ENCODE measurements at places on chromosomes 12 and 14.

- no peak for DNase-seq
Measured at GRCh38 chr12:99121546-99121945, 476.5 kb downstream of the APAF1 start.

GRCh38 chr12:103924761-103925641, 5.2 kb upstream of the HSP90B1 start:
- no peak for DNase-seq

GRCh38 chr12:120010661-120011230, 21.7 kb downstream of the BICDL1 start:
- DNase-seq = no peak

- no peak for DNase-seq
Measured at GRCh38 chr12:106046947-106047346, 91.8 kb downstream of the NUAK1 start.

GRCh38 chr14:25132732-25133422, 82.9 kb upstream of the STXBP6 start:
- no peak for DNase-seq

DNA sequence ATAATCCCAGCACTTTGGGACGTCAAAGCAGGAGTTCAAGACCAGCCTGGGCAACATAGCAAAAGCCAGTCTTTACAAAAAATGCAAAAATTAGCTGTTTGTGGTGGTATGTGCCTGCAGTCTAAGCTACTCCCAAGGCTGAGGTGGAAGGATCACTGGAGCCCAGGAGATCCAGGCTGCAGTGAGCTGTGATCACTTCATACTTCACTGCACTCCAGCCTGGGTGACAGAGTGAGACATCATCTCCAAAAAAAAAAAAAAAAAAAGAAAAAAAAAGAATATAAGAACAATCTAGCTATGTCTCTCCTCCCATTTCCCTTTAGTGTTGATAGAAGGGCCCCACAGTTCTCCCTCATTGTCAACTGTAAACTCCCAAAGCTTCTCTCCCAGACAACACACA, 3.5 kb upstream of the BCAT1 start:
- no peak for DNase-seq

DNA sequence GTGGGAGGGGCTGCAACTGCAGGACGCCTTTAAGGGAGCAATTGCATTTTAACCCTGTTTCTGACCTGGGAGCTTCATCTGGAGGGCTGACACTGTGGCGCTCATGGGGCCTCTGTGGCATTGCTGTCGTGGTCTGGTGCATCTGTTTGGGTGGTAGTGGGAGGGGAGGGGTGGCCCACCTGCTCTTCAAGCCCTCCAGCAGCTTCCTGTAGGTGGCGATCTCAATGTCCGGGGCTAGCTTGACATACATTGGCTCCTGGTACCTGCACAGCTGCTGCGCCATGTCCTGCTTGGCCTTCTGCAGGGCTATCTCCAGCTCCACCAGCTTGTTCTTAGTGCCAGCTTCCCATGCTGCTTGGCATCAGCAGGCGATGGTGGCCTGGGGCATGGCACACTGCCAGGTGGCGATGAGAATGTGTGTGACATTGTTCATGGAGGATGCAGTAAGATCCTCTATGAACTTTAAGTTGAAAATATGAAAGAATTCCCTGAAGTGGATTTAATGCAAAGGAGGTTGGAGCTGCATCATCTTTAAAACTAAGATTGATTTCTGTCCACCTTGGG, 7.7 kb upstream of the KRT82 start:
- DNase-seq = no peak

DNA sequence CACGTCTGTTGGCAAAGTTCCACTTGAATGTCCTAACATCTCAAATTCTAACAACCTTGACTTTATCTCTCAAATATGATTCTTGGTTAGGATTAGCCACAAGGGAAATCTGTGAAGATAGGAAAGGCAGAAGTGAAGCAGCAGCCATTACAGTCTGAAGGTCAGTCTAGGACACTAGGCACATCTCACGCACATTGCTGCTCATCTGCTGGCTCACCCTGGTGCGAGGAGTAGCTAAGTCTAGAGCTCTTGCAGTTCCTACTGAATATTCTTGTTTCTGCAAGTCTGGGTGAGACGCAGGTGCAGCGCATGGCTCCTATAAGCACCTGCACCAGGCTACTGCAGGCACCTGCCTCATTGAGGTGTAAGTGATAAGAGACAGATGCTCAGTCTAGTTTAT, 6.4 kb upstream of the SLC25A3 start:
- no peak for DNase-seq

GRCh38 chr12:99658671-99659349, 11.3 kb downstream of the GARIN6 start:
- no peak for DNase-seq

GRCh38 chr14:73723797-73724661, 9.8 kb upstream of the PNMA1 start:
- no peak for DNase-seq

DNA sequence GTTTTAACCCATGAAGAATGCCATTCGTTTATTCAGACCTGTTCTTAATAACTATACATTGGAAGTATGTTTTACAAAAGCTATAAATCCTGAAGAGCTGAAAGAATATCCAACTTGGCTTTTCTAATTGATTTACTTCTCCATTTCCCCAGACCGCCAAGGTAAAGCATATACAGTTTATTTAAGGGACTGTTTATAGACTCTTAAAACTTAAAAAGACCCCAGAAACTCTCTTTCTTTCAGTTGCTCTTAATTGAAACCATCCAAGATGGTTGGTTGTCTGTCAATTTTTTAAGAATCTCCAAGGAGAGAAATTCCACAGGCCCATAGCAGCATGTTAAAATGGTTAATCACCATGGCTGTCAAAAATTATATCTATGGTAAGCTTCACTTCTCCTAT, 8.8 kb downstream of the IGF1 start:
- no peak for DNase-seq

DNA sequence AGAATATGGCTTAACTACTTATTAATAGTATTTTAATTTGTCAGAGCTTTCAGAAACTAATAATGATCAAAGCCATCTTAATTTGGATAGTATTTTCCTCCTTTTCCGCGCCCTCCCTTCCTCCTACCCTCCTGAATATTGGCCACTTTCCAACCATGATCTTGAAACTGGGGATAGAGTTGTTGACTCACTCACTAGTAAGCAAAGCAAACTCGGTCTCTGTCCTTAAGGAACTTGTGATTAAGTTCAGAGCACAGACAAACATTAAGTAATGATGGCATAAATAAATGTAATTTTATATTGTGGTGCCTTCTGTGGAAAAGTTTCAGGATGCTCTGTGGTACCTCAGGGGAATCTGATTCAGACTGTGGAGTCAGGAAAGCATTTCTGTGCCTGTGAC, 75.7 kb downstream of the LRRK2 start:
- no peak for DNase-seq

- no peak for DNase-seq
Measured at GRCh38 chr12:111978545-111978944, 34.4 kb downstream of the TMEM116 start.

- no peak for DNase-seq
Measured at GRCh38 chr12:103742349-103742932, 98.6 kb downstream of the NT5DC3 start.

DNA sequence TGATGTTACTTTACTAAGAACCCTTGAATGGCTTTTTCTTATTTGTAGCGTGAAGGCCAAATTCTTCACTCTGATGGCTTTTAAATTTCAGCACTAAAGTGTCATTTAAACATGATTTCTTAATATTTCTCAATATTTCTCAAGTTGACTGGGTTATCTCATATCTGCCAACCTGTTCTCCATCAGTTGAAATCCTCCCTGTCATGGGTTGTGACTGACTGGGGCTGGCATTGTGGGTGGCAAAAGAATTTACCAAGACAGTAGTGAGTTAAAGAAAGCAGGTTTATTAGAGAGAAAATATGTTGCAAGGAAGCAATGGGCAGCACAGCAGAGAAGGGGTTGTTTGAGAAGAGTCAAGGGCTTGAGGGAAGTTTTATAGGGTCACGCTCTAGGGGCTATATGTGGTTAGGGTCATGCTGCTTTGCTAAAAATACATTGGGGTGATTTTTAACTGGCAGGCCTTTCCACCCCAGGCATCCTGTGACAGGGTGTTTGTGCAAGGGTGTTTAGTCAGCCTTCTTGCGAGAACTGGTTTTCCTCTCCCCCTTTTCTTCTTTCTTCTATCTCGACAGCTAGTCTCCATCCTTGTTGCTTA, 232.8 kb upstream of the SEL1L start:
- DNase-seq = no peak

- no peak for DNase-seq
Measured at GRCh38 chr14:58107947-58108552, 44.0 kb downstream of the ARMH4 start.

- DNase-seq = no peak
Measured at GRCh38 chr12:79233341-79233781, 368.8 kb downstream of the SYT1 start.

GRCh38 chr14:64525354-64525753, 15.2 kb upstream of the HSPA2 start:
- no peak for DNase-seq

DNA sequence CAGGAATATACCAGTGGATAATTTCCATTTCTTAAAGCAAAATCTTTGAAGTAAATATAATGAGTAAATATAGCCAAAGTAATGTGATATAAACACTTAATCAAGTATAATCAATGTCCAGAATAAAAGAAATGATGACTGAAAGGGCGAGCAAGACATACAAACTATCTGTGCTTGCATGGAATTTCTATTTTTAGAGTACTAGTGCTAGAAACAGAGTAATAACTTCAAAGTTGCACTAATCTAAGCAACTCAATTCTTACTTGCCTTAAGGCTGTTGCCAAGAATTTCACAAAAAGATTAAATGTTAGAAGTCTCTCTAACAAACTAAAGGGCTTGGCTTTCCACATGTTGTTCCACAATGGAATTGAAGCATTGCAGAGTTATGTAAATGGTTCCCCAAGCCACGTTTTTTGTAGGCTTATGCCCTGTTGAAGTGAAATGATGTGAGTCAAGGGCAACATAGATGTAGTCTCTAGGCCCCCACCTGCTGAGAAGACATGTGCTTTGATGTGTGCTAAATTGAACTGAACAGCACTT, 175.0 kb upstream of the LMNTD1 start:
- no peak for DNase-seq

GRCh38 chr12:53461059-53461458, 9.2 kb downstream of the PCBP2 start:
- DNase-seq = no peak

DNA sequence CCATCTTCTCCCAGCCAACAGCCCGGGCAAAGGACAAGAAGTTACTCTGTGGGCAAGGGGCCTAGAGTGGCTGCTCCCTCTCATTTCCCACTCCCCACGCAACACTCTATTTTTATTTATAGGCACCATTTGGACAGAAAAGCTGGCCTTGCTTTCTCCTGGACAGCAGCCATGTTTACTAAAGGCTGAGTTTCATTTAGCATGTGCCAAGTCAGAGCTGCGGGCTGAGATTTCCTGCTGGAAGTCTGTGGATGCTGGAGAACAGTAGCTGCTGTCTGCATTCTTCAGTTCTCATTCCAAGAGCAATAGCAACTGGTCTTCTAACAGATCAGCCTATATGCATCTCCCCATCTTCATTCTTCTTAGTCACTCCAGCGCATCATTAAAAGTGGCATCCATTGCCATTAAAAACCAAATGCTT, 8.3 kb downstream of the COL2A1 start:
- DNase-seq = no peak

- DNase-seq = no peak
Measured at GRCh38 chr14:101916816-101917412, 47.5 kb upstream of the DYNC1H1 start.

GRCh38 chr12:55842681-55843429, at the start of gene MMP19:
Gene MMP19 (minus strand): TSS chr12:55842936. CDS start chr12:55842830, 106 bp downstream.
- no peak for DNase-seq

- no peak for DNase-seq
Measured at GRCh38 chr12:49672301-49673217, 34.6 kb downstream of the FMNL3 start.

DNA sequence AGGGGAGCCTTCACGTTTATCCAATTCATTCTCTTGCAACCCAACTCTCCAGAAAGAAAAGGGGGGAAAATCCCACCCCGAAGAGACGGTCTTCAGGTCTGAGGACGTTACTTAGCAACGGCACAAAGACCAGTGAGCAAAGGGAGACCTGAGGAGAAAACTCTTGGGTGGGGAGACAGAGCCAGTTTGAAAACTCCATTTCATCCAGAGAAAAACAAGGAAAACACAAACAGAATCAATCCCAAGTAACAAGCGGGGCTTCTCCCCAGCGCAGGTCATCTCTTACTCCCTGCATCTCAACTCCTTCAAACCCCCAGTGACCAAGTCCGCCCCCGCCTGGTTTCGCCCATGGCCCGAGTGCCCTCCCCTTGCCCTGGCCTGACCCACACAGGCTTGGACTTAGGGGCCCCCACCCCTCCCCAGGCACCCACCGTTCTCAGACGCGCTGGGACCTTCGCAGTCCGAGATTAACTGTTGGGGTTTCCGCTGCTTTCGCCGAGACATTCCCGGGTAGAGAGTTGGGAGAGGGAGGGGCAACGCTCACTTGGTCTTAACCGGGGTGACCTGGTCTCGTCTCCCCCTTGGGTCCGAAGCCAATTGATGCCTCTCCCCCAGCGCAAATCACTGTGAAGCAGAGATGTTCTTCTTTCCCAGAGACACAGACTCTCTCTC, 10.4 kb upstream of the SALL2 start:
- no peak for DNase-seq

GRCh38 chr12:124188084-124188483, 106.8 kb upstream of the RFLNA start:
- DNase-seq = no peak

- DNase-seq = no peak
Measured at GRCh38 chr14:68886109-68886434, 93.0 kb downstream of the ACTN1 start.

DNA sequence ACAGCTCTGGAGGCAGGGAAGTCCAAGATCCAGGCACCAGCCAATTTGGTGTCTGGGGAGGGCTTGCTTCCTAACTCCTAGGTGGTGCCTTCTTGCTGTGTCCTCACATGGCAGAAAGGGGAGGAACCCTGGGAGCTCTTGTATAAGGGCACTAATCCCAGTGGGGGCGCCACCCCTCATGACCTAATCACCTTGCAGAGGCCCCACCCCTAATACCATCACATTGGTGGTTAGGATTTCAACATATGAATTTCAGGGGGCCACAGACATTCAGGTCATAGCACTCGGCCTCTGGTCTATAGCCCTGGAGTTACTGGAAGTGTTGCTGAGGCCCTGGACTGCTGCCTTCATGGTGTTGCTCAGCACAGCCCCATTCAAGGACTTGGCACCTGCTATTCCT, 14.6 kb downstream of the PSMD9 start:
- no peak for DNase-seq

- no peak for DNase-seq
Measured at GRCh38 chr14:68306934-68307789, 485.7 kb downstream of the ZFP36L1 start.

DNA sequence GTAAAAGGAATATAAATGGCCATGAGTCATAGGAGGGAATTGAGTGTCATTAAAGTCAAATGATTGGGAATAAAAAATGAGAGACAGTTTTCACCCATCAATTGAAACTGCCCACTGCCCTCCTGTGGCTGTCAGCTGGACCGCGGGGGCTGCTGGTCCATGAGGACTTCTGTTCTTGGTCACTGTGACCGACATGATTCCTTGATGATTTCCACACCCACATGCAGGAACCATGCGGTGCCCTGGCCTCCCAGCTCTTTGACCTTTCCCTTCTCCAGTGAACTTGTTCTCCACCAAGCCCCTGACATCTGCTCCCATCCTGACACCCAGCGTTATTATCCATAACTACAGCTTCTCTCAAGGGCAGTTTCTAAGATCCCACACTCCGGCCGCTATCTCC, 48.4 kb downstream of the C12orf75 start:
- DNase-seq = no peak

- no peak for DNase-seq
Measured at GRCh38 chr14:69662636-69663299, 51.4 kb downstream of the SUSD6 start.

- DNase-seq = no peak
Measured at GRCh38 chr12:61754214-61754613, 506.0 kb upstream of the USP15 start.

GRCh38 chr12:3010214-3010930, 51.2 kb downstream of the TEAD4 start:
- DNase-seq = no peak

All from stimulated activated CD8-positive, alpha-beta memory T cell treated with anti-CD3 and anti-CD28 coated beads, Interleukin-4, amount 100 ng/mL, for 4 hours (primary cell).